ENCODE measurements at places on chromosomes 11 and 22.

DNA sequence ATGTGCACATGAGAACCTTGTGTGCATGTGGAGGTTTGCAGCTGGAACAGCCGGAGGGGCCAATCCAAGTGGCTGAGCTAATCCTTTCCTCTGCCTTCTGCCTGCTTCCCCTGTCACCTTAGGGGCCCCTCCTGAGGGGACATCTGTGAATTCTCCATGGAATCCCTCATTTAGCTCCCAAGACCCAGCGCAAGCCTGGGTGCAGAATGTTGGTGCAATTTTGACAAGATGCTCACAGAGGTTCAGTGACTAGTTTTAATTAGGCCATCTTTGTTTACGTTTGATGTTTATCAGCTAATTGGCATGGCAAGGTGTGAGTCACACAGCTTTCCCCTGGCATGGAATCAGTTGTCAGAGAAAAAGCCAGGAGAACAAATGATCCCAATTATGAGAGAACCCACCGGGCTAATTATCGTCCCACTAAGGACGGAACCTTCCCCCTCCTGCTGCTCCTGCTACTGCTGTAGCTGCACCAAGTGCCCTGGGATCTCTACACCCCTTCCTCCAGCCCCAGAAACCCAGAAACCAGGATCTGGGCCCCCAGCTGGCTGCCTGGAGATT lies 63.6 kb upstream of the PAX6 start:
- no peak for DNase-seq

GRCh38 chr11:123054301-123055065 lies 7.5 kb downstream of the HSPA8 start:
- no peak for DNase-seq

DNA sequence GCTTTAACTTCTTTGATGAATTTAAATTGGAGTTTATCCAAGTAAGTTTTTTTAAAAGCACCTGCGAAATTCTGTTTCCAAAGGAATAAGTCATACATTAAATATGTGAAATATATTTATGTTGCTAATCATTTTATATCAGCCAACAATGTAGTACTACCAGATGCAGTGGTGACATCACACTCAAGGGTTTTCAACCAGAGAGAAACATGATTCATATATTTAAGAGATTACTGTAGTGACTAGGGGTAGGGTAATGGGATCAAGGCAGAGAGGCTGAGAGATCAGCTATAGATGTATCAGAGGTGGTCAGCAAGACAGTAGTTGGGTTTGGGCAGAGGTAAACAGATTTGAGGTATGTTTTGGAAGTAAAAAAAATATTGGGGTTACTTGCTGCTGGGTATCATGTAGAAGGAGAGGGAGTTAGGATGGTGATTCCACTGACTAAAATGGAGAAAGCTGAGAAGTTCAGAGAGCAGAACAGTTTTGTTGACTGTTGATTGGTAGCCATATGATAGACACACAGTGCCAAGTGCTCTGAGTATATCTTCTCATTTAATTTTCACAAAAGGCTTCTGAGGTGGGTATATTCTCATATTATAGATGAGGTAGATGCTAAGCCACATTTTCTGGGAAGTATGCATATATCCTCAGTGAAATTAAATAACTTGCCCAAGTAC lies 39.4 kb downstream of the CEP57 start:
- DNase-seq, result no peak

DNA sequence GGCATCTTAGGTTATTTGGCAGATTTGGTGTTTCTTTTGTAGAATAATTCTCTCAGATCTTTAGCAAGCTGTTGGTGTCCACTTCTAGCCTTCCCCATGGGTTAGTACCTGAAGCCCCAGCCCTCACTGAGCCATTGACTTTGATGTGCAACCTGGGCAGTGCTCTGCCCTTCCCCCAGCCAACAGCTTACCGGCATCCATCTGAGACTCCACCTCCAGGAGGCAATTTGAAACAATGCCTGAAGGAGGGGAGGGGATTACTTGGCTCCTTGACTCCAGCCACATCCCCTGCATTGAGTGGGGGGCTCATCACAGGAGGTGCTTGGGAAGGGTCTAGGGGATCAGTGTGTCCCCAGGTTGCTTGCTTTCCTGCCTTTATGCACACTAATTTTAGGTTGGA lies 114.8 kb downstream of the TRIM29 start:
- DNase-seq, result no peak

GRCh38 chr22:44479662-44480061 lies 18.4 kb downstream of the RTL6 start:
- no peak for DNase-seq

- no peak for DNase-seq
Observed at GRCh38 chr11:16311831-16312230, 44.5 kb downstream of the SOX6 start.

DNA sequence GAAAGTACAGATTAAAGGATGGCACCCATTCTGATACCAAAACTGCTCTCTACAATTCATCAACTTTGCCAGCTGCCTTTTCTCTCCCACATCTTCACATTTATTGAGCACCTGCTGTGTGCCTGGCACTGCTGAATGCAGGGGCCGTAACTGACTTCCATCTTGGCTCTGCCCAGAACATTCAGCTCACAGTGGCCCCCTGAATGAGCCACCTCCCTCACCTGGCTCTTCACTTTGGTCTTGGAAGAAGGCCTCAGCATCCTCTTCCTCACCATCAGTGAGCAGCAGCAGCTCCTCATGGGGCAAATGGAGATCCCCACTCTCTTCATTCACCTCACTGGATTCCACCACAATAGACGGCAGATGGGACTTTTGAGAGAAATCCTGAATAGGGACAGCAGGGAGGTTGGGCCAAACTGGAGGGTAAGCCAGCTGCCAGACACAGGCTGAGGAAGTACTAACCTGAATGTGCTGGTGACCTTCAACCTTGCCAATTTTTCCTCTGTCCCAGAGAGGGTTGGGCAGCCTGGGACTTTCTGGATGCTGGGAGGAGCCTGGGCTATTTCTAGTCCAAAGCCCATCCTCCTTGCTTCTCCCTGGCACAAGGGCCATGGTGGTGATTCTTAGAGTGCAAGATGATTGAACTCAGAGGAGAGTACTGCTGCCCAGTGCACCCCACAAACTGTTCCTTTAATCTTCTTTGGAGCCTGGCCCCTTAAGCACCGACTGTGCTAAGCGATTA lies 1.9 kb upstream of the UQCC3 start:
- no peak for DNase-seq

- no peak for DNase-seq
Observed at GRCh38 chr11:64243236-64243854, 2.5 kb downstream of the FKBP2 start.

- DNase-seq, result no peak
Observed at GRCh38 chr22:46362203-46362933, 26.9 kb downstream of the TRMU start.

Data from activated naive CD4-positive, alpha-beta T cell (primary cell).